ENCODE measurements at places on chromosomes 2 and 18. TPM values are rescaled to one million over a fixed set of nuclear protein-coding genes. Genes with fewer than 3 reads are reported as not detected.

GRCh38 chr2:239216614-239217273, 184.1 kb downstream of the HDAC4 start:
- peak overlapping the region; percentile 39 for H3K27ac ChIP-seq
- peaks cover 56% of the 10 kb centered on the region for H3K4me1 ChIP-seq
- H3K36me3 ChIP-seq: no peaks in the 10 kb centered on the region
- H3K27me3 ChIP-seq: no peaks in the 10 kb centered on the region
- no peak for DNase-seq

DNA sequence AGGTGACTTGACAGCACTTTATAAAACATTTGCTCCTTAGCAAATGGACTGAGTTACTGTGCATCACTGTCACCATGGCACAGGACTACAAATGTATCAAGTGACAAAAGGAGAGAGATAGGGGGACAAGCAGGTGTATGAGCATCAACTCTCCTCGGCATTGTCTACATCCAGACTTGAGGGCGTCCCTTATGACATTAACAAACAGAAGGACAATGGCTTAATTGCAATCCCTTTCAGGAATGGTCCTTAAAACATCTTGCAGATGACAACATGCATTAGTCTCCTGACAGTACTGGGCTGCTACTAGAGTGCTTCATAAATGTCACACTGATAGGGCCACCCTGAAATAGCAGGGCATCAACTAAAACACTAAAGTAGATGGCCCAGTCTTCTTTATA, 198.8 kb downstream of the PDE1A start:
- DNase-seq: no peak
- H3K36me3 ChIP-seq: no peaks in the 10 kb centered on the region
- H3K4me1 ChIP-seq: no peaks in the 10 kb centered on the region
- no peak overlapping the region for H3K4me3 ChIP-seq

- no peak for DNase-seq
- no peaks in the 10 kb centered on the region for H3K4me1 ChIP-seq
- no peaks in the 10 kb centered on the region for H3K27me3 ChIP-seq
- no peaks in the 10 kb centered on the region for H3K36me3 ChIP-seq
Measured at GRCh38 chr2:204763974-204764703, 218.9 kb downstream of the PARD3B start.

DNA sequence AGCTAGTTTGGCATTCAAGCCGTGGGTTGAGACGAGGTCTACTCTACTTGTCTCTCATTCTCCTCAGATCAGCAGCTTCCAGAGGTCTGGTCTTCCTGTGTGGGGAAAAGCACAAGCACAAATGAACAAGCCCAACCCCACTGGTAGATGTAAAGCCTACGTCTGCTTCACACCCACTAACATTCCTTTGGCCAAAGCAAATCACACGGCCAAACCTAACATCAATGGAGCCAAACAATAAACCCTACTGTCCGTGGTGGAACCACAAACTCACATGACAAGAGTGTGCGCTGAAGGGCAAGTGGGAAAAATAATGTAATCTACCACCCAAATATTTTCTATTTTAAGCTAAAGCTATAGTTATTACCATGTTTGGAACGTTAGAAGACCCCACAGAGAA, 179.3 kb upstream of the MGAT5 start:
- no peaks in the 10 kb centered on the region for H3K36me3 ChIP-seq
- DNase-seq: no peak
- no peak overlapping the region for H3K27ac ChIP-seq
- H3K27me3 ChIP-seq: no peaks in the 10 kb centered on the region
- no peaks in the 10 kb centered on the region for H3K4me1 ChIP-seq

Gene THSD7B
- total RNA-seq: not detected

Gene FHL2
- total RNA-seq: 56.1 TPM
